Ascending aorta (tissue), 2 donors: ENCODE measurements at places on chromosomes 11 and 22.

DNA sequence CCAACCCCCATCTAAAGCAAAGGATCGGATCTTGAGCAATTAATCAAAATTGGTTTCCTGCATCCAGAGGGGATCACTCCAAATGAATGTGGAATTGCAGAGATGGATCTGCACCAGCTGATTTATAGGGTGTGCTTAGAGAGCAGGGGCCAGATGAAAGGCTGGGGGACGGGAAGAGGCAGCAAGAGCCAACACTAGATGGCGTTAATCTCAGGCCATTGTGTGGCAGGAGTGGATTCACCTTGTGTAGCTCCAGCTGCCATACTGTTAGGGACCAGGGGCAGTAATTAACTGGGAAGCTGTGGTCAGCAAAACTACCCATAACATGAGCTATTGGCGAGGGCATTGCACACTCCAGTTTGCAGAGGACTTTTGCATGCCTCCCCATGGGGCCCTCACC lies 35.6 kb downstream of the SERPINH1 start:
- no peaks in the 10 kb centered on the region for H3K27me3 ChIP-seq
- H3K4me3 ChIP-seq: no peak overlapping the region
- no peaks in the 10 kb centered on the region for H3K36me3 ChIP-seq
- H3K4me1 ChIP-seq: no peaks in the 10 kb centered on the region
- no peak for DNase-seq

GRCh38 chr11:13030857-13031256 lies 21.7 kb downstream of the RASSF10 start:
- DNase-seq: no peak
- no peaks in the 10 kb centered on the region for H3K36me3 ChIP-seq
- H3K4me1 ChIP-seq: no peaks in the 10 kb centered on the region
- H3K27ac ChIP-seq: no peak overlapping the region
- no peak overlapping the region for H3K4me3 ChIP-seq

GRCh38 chr11:121482231-121483129 lies 29.7 kb upstream of the SORL1-AS1 start:
- H3K36me3 ChIP-seq: no peaks in the 10 kb centered on the region
- no peak overlapping the region for H3K4me3 ChIP-seq
- H3K27ac ChIP-seq: no peak overlapping the region
- no peaks in the 10 kb centered on the region for H3K4me1 ChIP-seq

- H3K4me1 ChIP-seq: peaks cover 6% of the 10 kb centered on the region
- no peak overlapping the region for H3K27ac ChIP-seq
- no peak overlapping the region for H3K4me3 ChIP-seq
- H3K27me3 ChIP-seq: no peaks in the 10 kb centered on the region
These were observed 30.8 kb upstream of the LRRC10B start for GRCh38 chr11:61477727-61478148.

DNA sequence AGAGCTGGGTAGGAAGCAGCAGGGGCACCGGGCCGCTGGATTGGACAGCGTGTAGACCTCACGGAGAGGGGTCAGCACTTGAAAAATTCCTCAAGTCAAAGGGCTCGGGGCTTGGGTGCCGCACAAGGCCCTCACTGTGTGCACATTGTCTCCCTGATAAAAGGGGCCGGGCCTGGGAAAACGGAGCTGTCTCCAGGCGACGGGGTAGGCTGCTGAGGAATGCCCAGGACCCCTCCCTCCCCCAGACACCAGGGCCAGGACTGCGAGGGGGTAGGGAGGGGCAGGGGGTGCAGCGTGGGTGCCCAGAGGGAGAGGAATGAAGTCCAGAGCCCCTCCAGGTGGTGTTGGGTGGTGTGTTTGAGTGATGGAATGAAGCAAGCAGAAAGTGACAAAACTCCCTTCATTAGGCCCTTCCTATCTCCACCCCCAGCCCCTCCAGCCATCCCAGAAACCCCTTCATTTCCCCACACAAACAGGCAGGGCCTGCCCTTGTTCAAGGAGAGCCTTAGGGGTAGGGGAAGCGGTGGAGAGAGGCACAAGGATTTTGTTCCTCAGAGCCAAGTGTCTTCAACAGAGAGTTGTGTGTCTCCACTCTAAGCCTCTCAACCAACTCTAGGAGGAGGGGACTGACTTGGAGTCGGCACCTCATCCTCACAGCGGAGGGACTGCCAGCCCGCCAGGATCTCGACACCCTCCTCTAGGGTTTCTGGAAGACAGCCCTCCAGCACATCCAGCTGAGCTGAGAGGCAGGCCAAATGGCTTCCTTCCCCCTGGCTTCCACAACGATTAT lies 63.9 kb downstream of the SYN3 start:
- H3K4me3 ChIP-seq: no peak overlapping the region
- no peaks in the 10 kb centered on the region for H3K27me3 ChIP-seq
- no peaks in the 10 kb centered on the region for H3K36me3 ChIP-seq
- no peaks in the 10 kb centered on the region for H3K4me1 ChIP-seq

DNA sequence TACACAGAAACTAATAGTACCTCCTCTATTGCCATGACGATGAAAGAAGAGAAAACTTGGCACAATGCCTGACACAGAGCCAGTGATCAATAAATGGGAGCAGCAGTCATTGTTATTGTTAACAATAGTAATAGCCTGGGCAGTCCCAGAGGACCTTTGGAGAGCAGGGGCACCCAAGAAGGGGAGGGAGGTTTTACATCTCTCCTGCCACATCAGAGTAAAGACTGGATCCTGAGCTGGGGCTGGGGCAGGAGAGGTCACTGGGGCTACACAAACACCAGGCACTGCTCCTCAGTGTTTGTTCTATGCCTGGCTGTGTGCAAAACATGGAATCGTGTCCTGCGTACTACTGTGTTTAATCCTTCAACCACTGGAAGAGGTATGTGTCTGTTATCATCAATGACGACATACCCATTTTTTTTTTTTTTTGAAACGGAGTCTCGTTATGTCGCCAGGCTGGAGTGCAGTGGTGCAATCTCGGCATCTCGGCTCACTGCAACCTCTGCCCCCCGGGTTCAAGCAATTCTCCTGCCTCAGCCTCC lies 25.0 kb upstream of the CREB3L1 start:
- H3K4me3 ChIP-seq: no peak overlapping the region
- H3K4me1 ChIP-seq: no peaks in the 10 kb centered on the region
- DNase-seq: no peak

DNA sequence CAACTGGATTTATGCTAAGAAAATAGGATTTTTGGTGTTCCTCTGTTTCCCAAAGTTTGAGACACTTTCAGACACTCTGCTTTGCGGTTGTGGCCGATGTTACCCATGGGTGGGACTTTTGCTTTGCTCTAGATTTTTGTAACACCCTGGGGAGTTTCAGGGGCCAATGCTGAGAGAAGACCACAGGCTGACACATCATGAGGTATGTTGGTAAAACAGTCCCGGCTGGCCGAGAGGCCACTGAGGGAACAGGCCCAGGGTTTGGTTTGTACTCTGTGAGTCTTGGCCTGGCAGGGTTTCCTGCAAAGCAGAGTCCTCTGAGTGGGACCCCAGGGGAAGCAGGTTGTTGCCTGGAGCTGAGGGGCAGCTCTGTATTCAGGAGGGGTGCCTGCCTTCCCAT lies 78.5 kb upstream of the PITPNB start:
- no peak overlapping the region for H3K4me3 ChIP-seq
- H3K27ac ChIP-seq: no peak overlapping the region
- H3K36me3 ChIP-seq: peaks cover 62% of the 10 kb centered on the region
- no peaks in the 10 kb centered on the region for H3K4me1 ChIP-seq
- no peaks in the 10 kb centered on the region for H3K27me3 ChIP-seq

DNA sequence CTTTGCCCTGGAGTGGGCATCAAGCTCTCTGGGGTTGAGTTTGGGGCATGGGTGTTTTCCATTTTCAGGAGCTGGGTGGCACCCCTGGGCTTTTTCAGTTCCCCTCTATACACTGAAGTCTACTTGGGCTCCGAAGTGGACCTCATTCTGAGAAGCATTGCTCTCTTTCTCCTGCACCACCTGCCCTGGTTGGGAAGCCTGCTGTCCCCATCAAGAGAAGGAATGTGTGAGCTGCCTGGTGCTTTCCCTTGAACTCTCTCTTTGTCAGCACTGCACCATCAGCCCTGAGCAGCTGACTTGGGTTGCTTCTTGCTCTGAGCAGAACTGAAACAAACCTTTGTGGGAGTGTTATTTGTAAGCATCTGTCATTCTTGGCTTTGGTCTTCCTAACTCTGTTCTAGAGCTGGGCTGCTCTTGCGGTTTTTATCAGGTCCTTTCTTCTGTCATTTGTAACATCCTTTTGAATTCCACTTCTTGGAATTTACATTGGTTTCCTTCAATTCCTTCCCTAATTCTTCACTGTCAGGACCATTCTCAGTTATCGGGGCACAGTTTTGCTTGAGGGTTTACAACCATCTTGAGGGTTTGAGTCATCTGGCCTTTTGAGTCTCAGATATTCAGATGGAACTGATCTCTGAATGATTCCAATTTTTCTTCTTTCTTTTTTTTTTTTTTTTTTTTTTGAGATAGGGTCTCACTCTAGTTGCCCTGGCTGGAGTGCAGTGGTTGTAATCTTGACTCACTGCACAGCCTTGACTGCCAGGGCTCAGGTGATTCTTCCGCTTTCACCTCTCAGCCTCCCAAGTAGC lies 20.5 kb downstream of the UBE2L3 start:
- no peak overlapping the region for H3K4me3 ChIP-seq
- no peaks in the 10 kb centered on the region for H3K27me3 ChIP-seq
- peaks cover 2% of the 10 kb centered on the region for H3K36me3 ChIP-seq
- no peak for DNase-seq
- peaks cover 32% of the 10 kb centered on the region for H3K4me1 ChIP-seq

DNA sequence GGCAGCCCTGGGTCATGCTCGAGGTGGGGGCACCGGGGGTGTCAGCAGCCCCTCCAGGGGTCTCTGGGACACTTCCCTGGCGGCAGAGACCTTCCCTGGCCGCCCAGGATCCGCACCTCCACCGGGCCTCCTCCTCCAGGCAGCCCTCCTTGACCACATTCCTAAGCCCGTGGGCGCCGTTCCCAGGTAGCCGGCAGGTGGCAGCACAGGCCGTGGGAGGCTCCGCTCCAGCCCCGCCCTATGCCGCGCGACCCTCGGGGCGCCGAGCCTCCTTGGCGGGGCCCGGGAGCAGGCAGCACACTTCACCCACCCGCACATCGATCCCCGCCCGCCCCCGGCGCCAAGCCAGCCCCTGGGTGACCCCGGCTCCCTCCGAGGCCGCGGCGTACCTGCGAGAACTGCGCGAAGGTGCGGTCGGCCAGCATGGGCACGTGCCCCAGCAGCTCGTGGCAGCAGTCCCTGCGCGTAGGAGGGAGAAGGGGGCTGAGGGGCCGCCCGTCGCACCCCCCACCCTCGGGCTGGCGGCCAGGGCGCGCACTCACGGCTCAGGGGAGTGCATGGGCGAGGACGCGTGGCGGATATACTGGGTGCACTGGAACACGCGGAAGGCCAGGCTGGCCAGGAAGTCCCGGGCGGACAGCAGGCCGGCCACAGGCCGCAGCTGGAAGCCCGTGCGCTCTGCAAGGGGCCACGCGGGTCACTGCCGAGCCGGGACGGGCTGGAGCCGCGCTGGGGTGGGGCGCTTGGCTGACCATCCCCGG lies 5.3 kb upstream of the INS start:
- H3K4me3 ChIP-seq: peak overlapping the region; percentile 36
- no peaks in the 10 kb centered on the region for H3K36me3 ChIP-seq
- peaks cover 4% of the 10 kb centered on the region for H3K27me3 ChIP-seq
- no peak for DNase-seq
- no peak overlapping the region for H3K27ac ChIP-seq

- no peak overlapping the region for H3K27ac ChIP-seq
- no peaks in the 10 kb centered on the region for H3K36me3 ChIP-seq
- peaks cover 4% of the 10 kb centered on the region for H3K4me1 ChIP-seq
- no peak overlapping the region for H3K4me3 ChIP-seq
These were observed 27.6 kb upstream of the LRRC10B start for GRCh38 chr11:61480994-61481335.

DNA sequence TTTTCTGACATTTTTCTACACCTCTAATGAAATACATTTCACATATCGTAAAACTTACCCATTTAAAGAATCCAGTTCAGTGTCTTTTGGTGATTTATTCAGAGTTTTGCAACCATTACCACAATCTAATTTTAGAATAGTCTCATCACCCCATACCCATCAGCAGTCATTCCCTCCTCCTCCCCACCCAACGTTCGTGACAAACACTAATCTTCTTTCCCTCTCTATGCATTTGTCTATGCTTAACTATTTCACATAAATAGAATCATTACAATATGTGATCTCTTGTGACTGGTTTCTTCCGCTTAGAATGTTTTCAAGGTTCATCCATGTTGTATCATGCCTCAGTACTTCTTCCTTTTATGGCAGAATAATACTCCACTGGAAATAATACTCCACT lies 9.5 kb downstream of the TTC28 start:
- no peak overlapping the region for H3K27ac ChIP-seq
- no peaks in the 10 kb centered on the region for H3K27me3 ChIP-seq
- no peak for DNase-seq
- H3K4me1 ChIP-seq: no peaks in the 10 kb centered on the region
- H3K36me3 ChIP-seq: no peaks in the 10 kb centered on the region
- H3K4me3 ChIP-seq: no peak overlapping the region

GRCh38 chr22:34038801-34039555 lies 118.7 kb upstream of the LARGE1 start:
- H3K27ac ChIP-seq: no peak overlapping the region
- no peaks in the 10 kb centered on the region for H3K4me1 ChIP-seq
- no peaks in the 10 kb centered on the region for H3K36me3 ChIP-seq
- no peaks in the 10 kb centered on the region for H3K27me3 ChIP-seq
- DNase-seq: no peak

DNA sequence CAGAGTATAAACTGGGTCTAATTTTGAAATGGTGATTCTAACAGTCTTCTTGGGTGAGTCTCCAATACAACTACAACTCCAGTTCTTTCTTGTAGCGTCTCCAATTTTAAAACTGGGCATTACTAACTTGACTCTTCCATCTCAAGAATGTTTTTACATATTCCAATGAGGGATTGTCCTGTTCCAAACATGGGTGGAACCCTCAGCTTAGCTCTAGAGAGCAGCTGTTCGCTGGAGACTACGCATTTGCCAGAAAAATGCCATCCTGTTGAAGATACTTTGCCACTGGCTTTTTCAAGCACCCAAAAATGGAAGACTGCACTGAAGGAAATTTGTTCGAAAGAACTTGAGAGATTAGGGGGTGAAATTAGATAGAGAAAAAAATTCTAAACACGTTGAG lies 870.0 kb downstream of the NTM start:
- H3K27me3 ChIP-seq: no peaks in the 10 kb centered on the region
- no peak overlapping the region for H3K4me3 ChIP-seq
- H3K36me3 ChIP-seq: no peaks in the 10 kb centered on the region
- no peak for DNase-seq
- no peaks in the 10 kb centered on the region for H3K4me1 ChIP-seq
- H3K27ac ChIP-seq: no peak overlapping the region

DNA sequence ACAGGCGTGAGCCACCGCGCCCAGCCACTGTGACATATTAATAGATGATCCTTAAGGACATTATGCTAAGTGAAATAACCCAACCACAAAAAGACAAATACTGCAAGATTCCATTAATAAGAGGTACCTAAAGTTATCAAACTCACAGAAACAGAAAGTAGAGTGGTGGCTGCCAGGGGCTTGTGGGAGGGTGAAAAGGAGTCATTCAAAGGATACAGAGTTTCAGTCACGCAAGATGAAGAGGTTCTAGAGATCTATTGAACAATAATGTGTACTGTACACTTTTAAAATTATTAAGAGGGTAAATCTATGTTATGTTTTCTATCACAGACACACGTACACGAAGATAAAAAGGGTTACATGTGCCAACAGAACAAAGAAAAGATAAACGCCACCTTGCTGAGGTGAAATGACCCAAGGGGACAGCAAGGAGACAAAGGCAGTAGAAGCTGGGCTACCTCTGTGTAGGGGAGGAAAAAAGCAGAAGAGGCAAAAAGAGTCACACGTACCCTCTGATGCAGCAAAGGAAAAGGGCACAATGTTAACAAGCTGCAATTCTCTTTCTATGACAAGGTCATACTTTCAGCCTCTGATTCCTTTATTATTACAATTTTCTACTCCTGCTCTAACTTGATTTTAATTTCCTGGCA lies 65.3 kb downstream of the AMBRA1 start:
- H3K4me3 ChIP-seq: no peak overlapping the region
- H3K27me3 ChIP-seq: no peaks in the 10 kb centered on the region
- DNase-seq: no peak
- no peaks in the 10 kb centered on the region for H3K4me1 ChIP-seq
- H3K36me3 ChIP-seq: no peaks in the 10 kb centered on the region
